T-helper 2 cell (primary cell): ENCODE measurements at places on chromosomes 6 and 20.
A peak's percentile ranks its signal among the peaks of the same experiment; 100 is the strongest.

DNA sequence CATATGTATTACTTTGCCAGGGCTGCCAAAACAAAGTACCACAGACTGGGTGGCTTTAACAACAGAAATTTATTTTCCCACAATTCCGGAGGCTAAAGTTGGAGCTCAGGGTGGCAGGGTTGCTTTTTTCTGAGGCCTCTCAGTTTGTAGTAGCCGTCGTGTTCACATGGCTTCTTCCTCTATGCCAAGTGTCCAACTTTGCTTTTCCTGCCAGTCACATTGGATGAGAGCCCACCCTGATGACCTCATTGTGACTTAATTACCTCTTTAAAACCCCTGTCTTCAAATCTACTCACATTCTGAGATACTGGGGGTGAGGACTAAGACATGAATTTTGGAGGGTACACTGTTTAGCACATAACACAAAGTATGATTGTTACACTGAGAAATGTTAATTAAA is 9.9 kb upstream of the ECT2L start:
- no peak for DNase-seq

DNA sequence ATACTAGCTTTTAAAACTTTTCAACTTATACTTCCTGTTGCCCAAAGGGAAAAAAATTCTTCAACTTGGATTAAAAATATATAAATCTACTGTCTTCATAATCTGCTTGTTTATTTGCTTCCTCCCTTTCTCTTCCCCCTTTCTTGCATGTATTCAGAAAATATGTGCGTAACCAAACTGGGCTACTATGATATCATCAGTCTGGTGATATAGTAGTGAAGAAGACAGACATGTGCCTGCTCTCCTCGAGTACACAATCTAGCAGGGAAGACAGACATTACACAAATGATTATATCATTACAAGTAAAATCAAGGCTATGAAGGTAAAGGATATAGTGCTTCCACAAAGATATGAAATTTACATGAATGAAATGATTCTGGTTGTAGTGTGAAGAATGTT is 31.0 kb downstream of the IBTK start:
- DNase-seq, result no peak

DNA sequence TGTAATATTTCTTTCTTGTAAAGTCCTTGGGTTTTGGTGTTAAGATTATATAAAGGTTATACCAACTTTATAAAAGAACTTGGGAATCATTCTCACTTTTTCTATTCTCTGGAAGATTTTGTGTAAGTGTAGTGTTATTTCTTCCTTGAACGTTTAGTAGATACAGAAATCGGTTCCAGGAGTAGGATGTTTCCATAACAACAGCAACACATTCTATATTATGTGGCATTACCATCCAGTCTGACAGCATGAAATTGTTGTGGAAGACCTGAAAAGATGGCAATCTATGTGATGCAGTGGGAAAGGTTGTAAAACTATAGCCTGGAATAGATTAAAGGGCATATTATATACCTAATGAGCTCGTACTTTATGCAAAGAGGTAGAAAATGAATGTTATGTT is 13.8 kb downstream of the ECT2L start:
- DNase-seq, result no peak

DNA sequence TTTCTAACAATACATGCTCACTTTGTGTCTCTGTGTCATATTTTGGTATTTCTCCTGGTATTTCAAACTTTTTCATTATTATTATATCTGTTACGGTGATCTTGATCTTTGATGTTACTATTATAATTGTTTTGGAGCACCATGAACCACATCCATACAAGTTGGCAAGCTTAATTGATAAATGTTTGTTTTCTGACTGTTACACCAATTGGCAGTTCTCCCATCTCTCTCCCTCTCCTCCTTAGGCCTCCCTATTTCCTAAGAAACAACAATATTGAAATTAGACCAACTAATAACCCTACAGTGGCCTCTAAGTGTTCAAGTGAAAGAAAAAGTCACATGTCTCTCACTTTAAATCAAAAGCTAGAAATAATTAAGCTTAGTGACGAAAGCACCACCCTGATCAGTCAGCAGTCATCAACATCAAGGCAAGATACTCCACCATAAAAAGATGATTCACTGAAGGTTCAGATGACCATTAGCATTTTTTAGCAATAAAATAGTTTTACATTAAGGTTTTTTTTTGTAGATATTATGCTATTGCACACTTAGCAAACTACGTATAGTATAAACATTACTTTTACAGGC is 61.5 kb downstream of the IBTK start:
- DNase-seq, result no peak

- DNase-seq, result no peak
Observed at GRCh38 chr20:50516180-50516934, 6.2 kb downstream of the PTPN1 start.

DNA sequence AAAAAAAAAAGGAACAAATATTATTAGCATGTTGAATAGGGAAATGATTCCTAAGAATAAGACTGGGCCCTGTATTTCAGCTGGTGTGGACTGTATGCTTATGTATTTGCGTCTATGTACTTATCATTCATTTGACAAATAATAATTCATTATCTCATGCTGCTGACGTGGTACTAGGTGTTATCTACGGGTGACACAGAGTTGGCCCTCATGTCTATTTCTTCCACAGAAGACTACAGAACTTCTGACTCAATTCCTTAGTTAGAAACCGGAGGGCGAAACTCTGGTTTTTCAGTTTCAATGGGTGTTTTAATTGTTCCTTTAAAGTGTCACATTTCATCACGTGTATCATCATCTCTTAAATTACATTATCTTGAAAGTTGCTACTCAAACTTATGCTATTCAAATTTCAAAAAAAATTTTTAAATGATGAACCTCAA is 305.9 kb downstream of the CLIC5 start:
- DNase-seq, result no peak

- no peak for DNase-seq
Observed at GRCh38 chr20:53567379-53567917, 26.2 kb downstream of the ZNF217 start.

- DNase-seq, result no peak
Observed at GRCh38 chr6:44851176-44851575, 463.7 kb downstream of the CDC5L start.

- peak; percentile 34 for DNase-seq
Observed at GRCh38 chr6:6547110-6547879, 41.2 kb upstream of the LY86 start.

DNA sequence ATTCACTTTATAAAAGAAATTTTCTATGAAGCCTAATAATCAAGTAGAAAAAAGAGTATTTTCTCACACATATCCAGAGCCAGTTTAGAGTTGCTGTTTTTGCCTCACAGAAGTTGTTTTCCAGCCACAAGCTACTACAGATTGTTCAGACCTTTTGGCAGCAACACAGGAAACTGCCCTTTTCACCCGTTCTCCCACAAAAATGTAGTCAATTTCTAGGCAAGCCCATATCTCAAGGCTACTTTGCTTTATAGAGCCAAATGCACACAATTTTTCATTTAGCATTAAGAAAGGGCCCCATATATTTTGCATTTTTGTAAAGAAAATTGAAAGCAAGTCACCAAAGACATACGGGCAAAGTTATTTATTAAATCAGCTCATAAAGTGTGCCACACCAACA is 49.5 kb downstream of the EPB41L2 start:
- no peak for DNase-seq

DNA sequence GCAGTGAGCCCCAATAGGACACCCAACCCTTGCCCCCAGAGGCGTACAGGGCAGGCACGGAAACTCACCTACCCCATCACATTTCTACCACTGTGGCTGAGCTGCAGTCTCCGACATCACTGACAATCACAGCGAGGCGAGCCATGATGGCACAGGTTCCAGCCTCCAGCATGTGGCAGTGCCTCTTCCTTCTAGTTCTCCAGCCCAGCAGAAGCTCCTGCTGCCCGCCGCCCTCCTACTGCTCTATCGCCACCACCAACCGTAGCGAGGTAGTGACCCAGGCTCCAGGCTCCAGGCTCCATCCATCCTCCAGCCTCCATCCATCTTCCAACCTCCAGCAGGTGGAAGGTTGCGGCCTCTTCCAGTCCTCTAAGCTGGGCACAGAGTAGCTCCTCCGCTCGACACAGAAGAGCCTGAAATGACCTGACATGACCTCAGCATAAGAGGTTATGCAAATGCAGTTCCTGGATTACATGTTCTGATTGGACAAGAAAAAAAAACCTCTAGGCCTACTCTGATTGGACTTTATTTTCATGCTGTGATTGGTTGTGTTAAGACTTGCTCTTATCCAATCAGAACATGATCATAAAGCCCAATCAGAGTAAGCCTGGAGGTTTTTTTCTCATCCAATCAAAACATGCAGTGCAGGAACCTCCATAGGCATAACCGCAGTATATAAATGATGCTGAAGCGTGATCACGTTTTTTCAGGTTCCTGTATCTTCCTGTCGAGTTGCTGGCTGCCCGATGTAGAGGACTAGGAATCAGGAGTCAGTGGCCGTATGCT is 438.9 kb upstream of the ZNF337 start:
- DNase-seq, result no peak

- no peak for DNase-seq
Observed at GRCh38 chr6:9983168-9983567, 431.7 kb downstream of the TFAP2A start.

- no peak for DNase-seq
Observed at GRCh38 chr6:46370622-46371021, 120.6 kb downstream of the RCAN2 start.

- DNase-seq, result no peak
Observed at GRCh38 chr6:1832844-1833787, 223.4 kb downstream of the FOXC1 start.

GRCh38 chr20:58800134-58800871 is 50.4 kb downstream of the GNAS-AS1 start:
- no peak for DNase-seq

DNA sequence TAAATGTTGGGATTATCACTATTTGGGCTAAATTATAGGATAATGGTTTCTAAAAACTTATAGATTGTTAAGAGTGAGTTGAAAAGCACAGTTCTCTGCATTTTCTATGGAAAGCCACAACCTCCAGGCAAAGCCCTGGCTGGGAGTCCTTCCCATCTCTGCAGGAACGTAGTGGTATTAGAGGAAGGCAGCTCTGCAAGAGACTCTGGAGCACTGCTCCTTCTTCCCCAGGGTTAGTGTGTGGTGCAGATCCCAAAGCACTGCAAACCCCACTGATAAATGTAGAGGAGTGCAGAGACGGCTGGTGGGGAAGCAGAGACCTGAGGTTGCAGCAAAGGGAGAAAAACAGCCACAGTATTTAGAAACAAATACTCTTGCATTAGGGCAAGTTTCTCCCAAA is 225.3 kb downstream of the TINAG start:
- no peak for DNase-seq

DNA sequence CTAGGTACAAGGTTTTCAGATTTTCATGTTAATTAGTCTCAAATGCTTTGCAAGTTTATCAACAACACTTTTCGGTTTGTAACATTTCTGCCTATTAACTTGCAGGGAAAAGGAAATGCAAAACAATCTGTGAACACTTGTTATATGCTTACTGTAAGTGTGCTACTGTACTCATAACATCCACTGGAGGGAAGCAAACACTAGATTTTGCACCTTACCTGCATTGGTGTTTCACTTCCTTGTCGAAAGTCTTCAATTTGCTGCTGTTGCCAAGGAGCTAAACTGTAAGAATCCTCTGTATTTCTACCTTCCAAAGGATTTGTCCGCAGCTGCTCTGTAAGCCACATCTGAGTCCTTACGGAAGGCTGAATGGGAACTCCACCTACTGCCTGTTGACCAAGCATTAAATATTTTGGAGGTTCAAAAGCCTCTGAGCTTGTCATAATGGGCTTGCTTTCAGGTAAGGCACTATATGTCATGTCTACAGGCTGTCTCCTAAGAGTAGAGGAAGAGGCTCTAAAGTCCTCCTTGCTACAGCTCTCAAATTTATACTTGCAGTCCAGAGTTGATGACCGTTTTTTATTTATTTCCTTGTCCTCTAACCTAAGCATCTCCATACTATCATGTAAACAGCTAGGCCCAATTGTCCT is 17.3 kb downstream of the PLN start:
- DNase-seq, result no peak

GRCh38 chr20:57097245-57097915 is 169.1 kb downstream of the BMP7 start:
- DNase-seq, result no peak

DNA sequence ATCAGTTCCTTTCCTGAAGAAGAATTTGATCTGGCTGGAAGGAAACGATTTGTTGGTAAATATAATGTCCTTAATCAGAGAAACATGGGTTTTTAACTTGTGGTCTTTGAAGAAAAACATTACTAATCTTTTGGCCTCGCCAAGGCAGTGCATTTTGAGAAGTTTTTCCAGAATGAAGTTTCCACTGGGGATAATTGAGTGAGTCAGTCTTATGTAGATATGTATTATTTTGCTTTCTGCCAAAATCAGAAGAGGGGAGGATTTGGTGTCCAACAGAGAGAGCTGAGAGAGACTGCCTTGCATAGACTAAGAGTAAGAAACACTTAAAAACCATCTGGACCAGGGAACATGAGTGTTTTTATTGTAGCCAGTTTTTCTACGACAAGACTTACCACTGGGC is 79.9 kb downstream of the FNDC1 start:
- DNase-seq, result no peak

DNA sequence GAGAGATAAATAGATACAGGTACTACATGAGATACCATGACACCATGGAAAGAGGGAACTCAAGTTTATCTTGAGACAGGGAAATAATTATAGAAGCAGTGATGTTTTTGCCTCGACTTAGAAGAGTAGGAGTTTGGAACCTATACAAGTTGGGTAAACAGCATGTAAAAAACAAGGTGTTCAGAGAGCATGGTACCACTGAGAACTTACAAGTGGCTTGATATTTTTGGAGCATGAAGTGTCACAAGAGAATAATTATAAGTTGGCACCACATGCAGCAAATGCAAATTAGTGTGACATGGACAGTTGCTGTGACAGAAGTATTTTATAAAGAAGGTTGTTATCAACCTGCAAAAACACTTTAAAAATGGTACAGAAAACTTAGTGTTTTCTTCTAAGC is 47.1 kb upstream of the SCAF8 start:
- DNase-seq, result no peak

- DNase-seq, result no peak
Observed at GRCh38 chr6:138493413-138493812, 5.9 kb downstream of the NHSL1 start.

DNA sequence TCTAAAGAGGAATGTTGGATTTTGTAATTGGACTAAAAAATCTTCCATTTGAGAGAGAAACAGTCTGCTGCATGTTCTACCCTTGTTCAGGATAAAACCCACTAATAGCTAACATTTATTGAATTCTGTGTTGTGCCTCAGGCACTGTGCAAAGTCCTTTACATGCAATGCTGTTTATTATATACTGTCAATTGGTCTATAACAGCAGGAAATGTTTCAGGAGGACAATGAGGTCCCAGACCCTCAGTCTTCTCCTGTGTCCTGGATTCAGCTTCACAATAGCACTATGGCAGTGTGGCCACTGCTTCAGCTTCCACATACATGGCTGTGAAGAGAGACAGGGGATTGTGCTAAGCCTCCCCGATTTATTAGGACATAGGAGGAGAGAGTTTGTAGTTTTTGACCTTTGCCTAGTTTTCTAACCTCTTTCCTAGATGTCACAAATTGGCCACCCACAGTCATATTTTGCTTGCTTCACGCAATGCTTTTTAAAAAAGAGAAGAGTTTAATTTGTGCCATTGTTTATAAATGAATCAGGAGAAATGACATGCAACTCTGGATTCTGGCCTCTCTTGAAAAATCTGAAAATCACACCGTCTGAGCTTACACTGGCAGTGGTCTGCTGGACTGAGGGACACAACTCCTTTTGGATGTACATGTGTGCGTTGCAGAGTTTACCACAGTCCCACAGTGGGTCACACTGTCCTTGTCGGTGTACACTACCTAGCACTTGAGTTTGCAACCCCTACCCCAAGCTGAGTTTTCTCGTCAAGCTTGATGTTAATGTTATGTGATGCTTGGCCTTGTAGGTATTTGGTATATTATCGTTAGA is 11.3 kb downstream of the PTPN1 start:
- DNase-seq, result no peak

- DNase-seq, result no peak
Observed at GRCh38 chr20:63254606-63255384, 532 bp upstream of the NKAIN4 start.
